ENCODE measurements at places on chromosomes 1 and 21.

DNA sequence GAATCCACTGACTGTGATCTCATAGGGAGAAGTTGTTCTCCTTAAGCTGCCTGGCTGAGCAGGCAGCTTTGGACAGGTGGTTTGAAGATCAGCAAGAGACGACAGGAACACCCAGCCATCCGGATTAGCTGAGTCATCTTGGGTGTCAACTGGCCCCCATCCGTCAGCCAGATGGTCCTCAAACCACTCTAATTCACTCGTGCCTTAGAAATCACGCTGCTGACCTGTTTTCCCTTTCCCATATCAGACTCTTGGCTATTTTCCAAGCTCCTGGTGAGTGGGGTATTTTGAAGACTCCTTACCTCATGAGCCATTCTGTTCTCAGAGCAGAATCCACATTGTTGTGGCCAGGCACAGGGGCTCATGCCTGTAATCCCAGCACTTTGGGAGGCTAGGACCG lies 149.1 kb upstream of the L1TD1 start:
- DNase-seq: no peak

- DNase-seq: no peak
Measured at GRCh38 chr21:44984428-44984791, 44.6 kb downstream of the SLX9 start.

- DNase-seq: no peak
Measured at GRCh38 chr1:151193856-151194255, 3.9 kb upstream of the VPS72 start.

GRCh38 chr1:168752171-168752832 lies 23.3 kb upstream of the DPT start:
- DNase-seq: no peak

DNA sequence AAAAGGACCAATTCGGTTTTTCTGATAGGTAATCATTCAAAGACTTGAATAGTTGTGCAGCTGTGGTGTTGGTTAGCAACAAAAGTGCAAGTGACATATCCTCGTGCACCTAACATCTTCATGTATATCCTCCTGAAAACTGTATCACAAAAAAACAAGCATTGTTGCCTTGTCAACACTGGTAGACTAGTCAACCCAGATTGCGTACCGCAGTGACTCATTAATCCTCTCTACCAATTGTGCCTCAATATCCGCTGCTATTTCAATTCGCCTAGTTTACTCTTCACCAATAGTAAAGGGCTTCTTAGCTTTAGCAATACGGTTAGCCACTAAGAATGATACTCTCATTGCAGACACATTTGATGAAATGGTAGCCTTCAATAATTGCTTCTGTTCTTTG lies 3.5 kb downstream of the HHAT start:
- no peak for DNase-seq

- DNase-seq: no peak
Measured at GRCh38 chr1:248596615-248597014, 885 bp downstream of the OR2T10 start.

DNA sequence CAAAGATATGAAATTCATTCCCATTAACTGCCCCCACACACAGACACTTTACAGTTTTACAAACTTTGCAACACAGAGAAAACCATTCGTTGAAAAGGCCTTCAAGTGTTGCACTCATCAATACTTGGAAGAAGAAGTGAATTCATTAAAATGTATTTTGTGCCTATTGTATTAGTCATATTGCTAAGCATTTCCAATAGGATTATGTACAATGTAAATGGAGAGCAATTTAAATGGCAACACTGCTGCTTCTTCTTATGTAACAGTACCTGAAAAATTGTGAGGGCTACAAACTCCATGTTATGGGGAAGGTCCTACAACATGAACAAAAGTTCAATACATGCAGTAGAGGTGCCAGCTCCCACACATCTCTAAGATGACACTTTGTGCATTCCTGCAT lies 209.3 kb upstream of the POGK start:
- DNase-seq: no peak

GRCh38 chr1:221644145-221644448 lies 97.8 kb downstream of the DUSP10 start:
- peak; percentile 40 for DNase-seq

DNA sequence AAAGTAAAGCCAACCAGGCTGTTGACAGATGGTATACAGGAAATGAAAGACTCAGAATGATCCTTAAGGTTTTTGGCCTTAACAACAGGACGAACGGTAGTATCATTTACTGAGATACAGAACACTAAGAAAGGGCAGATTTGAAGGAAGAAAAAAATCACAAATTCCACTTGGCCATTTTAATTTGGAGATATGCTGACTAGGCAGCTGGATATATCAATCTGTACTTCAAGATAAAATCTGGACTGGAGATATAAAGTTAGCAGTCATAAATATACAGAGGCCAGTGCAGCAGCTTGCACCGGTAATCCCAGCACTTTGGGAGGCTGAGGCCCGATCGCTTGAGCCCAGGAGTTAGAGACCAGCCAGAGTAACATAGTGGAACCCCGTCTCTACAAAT lies 1.3 kb downstream of the NVL start:
- DNase-seq: no peak

- no peak for DNase-seq
Measured at GRCh38 chr1:218778257-218779126, 395.2 kb upstream of the LYPLAL1 start.

DNA sequence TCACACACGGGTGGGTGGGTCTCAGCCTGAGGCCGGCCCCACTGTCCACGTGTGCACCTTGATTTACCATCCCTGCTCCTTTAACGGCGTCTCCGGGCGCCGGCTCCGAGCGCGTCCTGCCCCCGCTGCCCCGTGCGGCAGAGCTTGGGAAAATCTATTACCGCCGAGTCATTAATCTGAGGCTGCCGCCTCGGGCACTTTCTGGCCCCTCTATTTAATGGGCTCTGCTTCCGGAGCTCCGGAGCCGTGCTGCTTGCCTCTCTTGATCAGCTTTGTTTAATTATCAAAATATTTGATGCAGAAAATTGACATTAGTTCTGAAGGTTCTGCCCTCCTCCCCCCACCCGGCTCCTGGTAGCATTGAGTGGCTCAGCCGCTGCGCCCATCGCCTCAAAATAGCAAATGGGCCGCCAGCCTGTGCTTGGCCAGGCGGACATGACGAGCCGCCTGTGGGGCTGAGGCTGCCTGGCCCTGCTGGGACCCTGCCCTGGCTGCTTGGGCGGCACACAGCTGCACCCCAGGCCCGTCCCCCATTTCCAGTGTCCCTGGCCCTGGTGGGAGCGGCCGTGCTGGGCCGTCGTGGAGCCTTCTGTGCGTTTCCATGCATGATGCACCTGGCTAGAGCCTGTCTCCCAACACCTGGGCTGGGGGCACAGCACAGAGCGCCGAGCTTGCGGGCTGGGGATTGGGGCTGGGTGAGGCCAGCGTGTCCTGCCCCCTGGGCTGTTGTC lies 81.6 kb upstream of the TTC34 start:
- no peak for DNase-seq

GRCh38 chr1:148362626-148363438 lies 120.3 kb downstream of the PPIAL4G start:
- no peak for DNase-seq

GRCh38 chr1:222373216-222373615 lies 174.7 kb downstream of the HHIPL2 start:
- no peak for DNase-seq
